ENCODE measurements at places on chromosomes 12 and 14.

- no peak for DNase-seq
These were observed 442.2 kb downstream of the APAF1 start for GRCh38 chr12:99087278-99087677.

- no peak for DNase-seq
These were observed 51.2 kb downstream of the TSPAN11 start for GRCh38 chr12:30977537-30978349.

DNA sequence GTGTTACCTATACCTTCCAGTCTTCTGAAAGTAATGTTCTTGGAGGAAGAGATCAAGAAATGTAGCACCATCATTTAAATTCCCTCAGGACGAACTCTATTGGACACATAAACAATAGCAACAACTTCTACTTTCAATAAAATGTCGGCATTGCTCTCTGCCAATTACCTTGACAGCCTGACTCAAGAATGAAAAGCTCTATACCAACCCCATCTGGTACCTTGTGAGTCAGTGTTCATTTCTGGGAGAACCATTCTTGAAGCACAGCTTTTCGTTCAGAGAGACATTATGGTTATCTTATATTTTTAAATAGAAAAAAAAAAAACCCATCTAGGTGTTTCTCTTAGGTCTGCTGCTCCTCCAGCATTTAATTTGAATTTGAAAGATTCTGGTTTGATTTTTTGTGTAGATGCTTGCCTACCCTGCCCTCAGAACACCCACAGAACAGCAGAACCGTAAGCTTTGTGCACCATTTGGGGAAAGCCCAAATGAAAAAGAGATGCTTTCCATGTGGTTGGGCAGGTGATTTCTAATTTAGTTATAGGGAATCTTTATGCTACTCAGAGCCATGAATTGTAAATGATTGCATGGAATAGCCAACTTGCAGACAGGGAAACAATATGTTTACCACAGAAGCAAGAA, 156.0 kb downstream of the SAMD4A start:
- no peak for DNase-seq

DNA sequence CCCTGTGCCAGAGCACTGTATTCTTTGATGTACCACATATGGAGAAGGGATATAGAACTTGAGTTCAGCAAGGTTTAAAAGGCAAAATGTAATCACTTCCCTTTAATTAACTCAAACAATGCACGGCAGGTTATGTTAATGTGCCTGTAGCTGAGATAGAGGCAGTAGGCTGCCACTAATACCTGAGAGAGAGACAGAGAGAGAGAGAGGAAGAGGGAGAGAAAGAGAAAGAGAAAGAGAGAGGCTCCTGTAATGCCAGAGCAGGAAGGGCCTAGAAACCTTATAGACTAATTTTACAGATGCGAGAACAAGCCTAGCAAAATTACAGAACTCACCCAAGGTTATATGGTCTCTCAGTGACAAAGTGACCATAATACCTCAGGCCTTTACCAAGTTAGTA, 679.8 kb downstream of the NRXN3 start:
- no peak for DNase-seq

DNA sequence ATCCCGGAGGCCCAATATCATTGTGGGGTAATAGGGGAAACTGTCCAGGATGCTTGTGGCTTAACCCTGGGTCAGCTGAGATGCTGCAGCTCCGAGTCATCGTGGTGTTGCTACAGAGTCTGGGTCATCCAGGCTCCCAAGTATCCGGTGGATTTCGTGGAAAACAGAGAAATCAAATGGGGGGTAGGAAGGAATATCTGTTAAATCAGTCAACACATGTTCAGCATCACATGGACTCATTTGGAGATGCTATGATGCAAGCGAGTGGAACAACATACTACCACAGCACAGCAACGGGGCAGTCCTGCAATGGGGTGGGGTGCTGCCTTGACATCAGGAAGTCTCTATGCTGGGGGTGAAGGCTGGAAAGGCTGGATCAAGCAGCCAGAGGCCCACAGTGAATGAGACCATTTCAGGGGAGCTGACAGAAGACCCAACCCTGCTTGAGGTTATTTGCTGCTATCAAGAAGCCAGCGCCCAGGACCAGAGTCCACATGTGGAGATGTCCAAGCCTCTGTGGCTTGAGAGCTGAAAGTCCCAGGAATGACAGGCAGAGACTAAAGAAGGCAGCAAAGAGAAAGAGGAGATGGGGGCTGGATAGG, 22.9 kb downstream of the VDR start:
- no peak for DNase-seq

DNA sequence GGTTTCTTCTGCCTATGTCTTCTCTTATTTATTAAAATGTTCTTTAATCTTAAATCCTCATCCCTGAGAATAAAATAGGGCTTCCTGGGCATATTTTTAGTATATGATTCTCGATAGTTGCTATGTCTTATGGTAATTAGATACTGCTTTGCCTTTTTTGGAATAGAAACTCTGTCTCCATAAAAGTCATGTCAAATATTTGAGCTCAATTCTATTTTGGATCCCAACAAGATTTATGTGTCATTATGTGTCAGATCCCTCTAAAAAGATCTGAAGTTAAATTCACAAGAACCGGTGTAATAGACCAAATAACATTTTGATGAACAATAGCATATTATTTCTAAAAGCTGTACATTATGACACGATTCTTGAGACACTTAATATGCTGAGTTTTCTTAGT, 312.5 kb upstream of the PDE3A start:
- no peak for DNase-seq

GRCh38 chr12:59657266-59657665, 61.4 kb downstream of the SLC16A7 start:
- no peak for DNase-seq

DNA sequence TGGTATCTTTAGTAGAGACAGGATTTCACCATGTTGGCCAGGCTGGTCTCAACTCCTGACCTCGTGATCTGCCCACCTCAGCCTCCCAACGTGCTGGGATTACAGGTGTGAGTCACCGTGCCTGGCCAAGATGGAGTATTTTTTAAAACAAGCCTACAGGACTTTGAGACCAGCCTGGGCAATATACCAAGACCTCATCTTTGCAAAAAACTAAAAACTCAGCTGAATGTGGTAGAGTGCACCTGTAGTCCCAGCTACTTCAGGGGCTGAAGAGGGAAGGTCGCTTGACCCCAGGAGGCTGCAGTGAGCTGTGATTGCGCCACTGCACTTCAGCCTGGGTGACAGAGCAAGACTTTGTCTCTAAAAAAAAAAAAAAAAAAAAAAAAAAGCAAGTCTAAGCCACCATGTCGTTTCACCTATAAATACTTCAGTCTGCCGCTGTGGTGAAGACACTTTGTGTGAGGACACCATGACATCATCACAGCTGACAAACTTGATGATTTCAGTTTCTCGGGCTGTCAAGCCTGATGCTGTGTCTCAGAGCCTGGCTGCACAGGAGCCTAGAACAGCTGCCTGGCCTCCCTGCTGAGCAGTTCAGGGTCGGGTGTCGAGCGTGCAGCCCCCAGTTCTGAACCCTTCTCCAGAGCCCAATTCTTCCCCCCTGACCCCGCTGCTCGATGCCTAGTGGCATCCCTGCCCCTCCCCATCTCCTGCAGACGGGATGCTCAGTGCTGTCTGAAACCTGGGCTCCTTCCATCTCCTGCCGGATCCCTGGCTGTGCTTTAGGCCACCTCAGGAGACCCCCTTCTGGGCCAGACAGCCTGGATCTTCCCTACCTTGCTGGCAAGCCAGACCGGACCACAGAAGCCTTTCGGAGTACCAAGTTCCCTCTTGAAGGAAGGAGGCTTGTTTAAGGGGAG, 119.2 kb upstream of the EVL start:
- no peak for DNase-seq

- DNase-seq: no peak
These were observed 194.9 kb downstream of the PAH start for GRCh38 chr12:102722147-102722546.

DNA sequence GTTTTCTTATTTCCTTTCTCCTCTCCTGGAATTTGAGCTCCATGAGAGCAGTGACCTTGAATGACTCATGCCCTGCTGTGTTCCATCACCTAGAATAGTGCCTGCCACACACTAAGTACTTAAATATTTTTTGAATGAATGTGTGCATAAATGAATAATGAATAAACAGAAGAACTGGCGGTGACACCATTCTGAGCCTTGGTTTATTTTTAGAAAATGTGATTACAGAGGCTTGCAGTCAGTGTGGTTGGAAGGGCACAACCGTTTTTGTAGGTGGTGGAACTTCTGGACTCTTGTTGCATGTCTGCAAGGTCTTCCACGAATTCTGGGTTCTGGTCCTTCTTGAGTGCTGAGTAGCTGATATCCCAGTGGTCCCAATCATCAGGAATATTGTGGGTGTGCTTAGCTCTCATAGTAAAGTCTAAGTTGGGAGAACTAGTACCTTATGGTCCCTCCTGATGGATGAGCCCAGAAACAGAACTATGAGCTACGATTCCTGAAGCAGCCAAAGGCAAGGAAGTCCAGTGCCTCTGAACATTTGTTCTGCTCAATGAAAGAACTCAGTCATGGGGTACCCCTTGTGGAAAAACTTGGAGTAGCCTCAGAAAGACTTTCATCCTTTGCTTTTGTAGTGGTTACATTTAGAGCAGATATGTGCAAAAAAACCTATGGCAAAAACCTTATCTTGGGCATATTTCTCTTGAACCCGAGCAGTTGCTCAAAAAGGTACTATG, 28.8 kb upstream of the BHLHE41 start:
- DNase-seq: peak; percentile 55

DNA sequence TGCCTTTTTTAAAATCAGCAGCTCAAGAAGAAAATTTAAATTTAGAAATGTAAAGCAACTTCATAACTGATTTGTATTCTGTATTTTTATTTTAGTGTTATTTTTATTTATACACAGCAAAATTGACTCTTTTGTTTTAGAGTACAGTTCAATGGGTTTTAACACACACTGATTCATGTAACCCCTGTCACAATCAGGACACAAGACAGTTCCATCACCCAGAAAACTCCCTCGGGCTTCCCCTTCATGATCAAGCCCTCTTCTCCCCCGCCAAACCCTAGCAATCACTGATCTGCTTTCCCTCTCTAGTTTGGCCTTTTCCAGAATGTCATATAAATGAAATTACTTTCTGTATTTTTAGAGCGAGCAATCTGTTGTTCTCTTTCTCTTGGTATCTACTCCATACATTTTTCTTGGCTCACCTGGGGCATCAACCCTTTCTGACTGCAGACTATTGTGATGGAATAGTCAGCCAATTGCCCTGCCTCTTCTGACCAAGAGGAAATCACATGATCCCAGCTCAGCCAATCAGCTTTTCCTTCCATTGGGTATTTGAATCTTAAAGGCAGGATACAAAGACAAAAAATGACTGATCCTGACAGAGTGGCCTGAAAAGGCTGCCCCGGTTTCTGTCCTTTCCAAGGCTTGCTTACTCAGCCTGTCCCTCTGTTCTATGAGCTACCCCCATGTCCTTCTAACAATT, 5.3 kb downstream of the SLC5A8 start:
- no peak for DNase-seq

DNA sequence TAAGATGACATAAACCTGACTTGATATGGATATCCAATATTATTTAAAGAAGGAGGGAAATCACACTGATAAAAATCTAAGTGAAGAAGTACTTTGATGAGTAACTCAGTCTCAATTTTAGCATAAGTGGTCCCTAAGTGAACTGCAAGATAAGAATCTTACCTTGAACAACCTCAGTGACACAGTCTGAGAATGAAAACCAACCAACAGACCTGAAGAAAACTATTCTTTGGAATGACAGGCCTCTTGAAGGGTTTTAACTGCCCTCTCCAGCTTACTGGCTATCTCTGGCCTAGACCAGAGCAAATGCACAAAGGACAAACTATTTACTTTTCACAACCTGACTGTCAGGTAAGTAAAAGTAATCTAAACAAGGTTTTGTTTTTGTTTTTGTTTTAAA, 44.7 kb downstream of the CPM start:
- DNase-seq: no peak

DNA sequence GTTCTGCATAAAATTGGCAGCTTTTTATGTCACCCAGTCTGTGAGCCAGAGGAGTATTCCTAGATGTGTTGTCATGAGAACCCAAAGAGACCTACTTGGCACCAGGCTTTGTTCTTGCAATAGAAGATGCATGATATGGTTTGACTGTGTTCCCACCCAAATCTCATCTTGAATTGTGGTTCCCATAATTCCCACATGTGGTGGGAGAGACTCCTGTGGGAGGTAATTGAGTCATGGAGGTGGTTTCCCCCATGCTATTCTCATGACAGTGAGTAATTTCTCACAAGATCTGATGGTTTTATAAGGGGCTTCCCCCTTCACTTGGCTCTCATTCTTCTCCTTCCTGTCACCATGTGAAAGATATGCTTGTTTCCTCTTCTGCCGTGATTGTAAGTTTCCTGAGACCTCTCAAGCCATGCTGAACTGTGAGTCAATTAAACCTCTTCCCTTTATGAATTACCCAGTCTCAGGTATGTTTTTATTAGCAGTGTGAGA, 572.0 kb upstream of the ATP2B1 start:
- no peak for DNase-seq

- DNase-seq: no peak
These were observed 442 bp downstream of the FLVCR2 start for GRCh38 chr14:75578786-75579337.

DNA sequence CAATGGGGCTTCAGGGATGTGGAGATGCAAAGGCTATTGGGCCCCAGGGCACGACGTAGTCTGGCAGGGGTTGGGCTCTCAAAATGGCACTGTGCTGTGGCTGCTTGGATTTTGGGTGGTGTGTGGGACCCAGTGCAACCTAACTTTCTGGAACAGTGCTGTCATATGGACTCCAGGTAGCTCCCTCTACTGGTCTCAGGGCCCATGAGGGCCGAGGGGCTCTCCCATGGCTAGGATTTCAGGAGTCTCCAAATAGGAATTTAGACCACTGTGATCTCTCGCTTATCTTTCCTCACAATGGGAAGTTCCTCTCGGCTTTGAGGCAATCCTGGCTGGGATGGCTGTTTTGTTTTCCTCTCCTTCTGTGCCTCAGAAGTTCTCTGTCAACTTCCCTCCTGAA, 68.2 kb upstream of the MUCL1 start:
- no peak for DNase-seq

GRCh38 chr14:95270203-95270602, 49.5 kb downstream of the CLMN start:
- no peak for DNase-seq

DNA sequence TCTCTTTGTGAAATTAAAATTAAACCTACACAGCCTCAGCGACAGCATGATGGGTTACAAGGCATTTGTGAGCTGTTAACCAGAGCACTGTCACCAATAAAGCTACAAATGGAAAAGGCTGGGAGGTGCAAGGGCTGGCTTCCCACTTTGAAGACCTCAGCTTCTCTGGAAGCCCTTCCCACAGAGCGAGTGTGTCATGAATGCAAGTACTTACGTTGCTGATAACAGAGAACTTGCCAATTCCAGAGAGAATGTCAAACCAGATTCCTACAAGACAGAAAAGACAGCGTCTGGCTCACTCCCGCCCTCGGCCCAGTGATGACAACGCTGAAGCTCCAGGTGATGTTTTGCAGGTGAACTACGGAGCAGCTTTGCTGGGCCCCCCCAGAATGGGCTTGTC, 145.8 kb downstream of the NTF3 start:
- no peak for DNase-seq

- no peak for DNase-seq
These were observed 69.9 kb upstream of the CNTN1 start for GRCh38 chr12:40622246-40622838.

GRCh38 chr12:47249082-47249481, 169.3 kb upstream of the AMIGO2 start:
- DNase-seq: no peak

Measured in pancreas (tissue), 10 donors.